Hematopoietic multipotent progenitor cell treated with erythropoietin and hydrocortisone succinate and interleukin-3 and kit ligand, for 4 days (in vitro differentiated cells): ENCODE measurements at places on chromosomes 4 and X.

DNA sequence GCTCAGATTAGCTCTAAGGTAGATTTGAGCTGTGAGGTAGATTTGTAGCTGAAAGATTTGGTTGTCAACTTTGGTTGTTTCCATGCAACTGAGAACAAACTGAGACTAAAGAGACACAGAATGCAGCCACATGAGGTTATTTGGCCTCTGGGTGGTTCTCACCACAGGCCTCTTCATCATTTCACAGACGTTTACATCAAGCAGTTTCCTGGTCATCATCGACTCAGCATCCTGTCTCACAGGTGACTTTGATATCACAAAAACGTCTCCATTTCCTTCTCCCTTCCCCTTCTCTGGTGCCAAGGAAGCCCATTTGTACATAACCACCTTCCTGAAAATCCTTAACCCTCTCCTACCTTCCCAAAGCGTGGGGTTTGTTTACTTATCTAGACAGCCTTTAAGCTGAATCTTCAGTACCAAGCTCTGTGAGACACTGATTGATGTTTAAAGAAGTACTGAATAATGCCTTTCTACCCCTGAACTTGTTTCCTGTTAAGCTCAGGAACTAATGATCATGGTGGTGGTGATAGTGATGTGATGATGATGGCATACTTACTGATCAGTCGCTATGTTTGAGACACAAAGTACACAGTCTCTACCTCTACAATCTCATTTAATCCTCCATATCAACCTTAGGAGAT, 81.9 kb downstream of the FAM114A1 start:
- DNase-seq, result no peak

GRCh38 chr4:183400035-183400434, 44.4 kb upstream of the CDKN2AIP start:
- DNase-seq, result no peak

- peak; percentile 55 for DNase-seq
These were observed 75.5 kb downstream of the ING2 start for GRCh38 chr4:183580370-183580769.

GRCh38 chrX:39873117-39873516, 224.6 kb downstream of the BCOR start:
- DNase-seq, result no peak

GRCh38 chr4:77636902-77637301, 31.3 kb downstream of the CXCL13 start:
- DNase-seq, result no peak

GRCh38 chrX:71221145-71221544, 1.9 kb upstream of the GJB1 start:
- no peak for DNase-seq

- no peak for DNase-seq
These were observed 582.6 kb downstream of the RAPGEF2 start for GRCh38 chr4:159685340-159686092.

GRCh38 chr4:8191136-8191747, 7.8 kb upstream of the SH3TC1 start:
- peak; percentile 96 for DNase-seq

DNA sequence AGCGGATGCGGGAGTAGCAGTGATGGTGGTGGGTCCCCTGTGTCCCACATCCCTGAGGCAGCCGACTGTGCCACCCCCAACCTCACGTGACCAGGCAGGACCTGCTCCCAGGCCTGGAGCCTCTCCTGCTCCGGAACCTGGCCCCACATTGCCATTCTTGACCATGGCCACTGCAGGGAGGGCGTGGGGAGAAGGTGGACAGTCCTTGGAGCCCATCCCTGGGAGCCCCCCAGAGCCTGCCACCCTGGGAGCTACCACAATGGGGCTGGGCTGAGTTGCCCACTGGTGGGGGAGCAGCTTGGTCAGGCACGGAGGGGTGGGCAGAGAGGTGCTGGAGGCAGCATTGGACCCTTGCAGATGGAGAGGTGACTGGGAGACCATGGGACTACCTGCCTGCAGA, 36.8 kb downstream of the TMPRSS11A start:
- no peak for DNase-seq
